HTR-8/SVneo (cell line): ENCODE measurements at places on chromosomes 13 and 19.

DNA sequence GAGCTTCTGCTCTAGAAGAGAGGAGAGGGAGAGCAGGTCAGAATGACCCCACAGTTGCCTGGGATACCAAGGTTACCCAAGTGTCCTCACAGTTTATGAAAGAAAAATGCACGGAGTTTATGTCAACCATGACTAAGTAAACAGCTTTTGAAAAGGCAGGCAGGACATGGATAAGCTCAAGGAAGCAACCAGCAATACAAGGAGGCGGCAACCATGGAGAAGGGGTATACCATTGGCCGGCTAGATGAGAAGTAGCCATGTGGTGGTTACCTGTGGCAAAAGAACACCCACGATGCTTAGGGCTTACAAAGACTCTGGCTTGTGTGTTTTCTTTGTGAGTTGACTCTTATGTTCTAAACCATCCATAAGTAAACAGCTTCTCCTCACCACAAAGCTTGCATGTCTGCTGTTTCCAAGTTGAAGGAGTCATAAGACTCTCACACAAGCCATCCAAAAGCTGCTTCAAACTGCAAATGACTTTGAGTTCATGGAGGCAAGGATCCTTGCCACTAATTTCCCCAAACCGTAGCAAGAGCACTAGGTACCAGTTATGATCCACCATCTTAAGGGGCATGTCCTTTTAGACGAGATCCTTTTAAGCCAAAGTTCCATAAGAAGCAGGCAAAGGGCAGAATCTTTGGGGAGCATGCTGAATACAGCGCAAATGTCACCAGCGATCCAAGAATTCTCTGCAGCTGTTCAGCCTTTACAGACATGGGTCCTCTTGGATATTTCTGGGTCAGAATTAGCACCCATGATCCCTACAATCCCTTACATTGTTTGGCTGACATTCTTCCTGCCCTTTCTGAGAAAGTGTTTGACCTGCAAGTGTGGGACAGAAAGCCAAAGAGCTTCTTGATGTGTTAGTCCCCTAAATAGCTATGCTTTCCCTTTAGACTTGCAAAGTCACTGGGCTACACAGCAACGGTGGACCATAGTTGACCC is 74.8 kb upstream of the IPO5 start:
- no peak for DNase-seq

GRCh38 chr13:41312176-41312500 is 1.1 kb downstream of the NAA16 start:
- peak; percentile 25 for DNase-seq

GRCh38 chr19:18045307-18046050 is 37.5 kb downstream of the ARRDC2 start:
- no peak for DNase-seq

DNA sequence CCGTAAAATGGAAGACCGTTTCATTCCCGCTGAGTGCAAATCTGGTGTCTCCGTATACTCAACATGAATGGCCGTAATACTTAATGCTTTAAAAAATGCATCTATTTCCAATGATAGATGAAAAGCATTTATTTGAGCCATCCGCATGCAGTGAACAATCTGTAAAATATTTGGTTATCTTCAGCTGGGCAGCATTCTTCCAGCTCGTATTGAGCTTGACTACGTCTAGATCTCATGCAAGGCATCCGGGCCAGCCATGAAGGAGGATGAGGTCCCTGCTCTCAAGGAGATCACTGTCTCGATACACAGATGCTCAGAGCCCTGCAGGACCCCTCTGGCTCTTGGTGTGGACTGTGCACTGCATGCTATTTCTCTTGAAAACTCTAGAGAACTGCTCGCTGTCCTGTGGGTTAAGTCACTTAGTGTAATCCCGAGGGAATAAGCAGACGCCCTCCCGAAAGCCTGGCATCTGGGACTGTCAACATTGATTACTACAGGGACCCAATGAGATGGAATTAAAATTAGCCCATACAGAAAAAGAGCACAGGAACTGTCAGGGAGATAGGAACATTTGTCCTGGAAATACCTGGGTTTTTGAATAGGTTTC is 112.4 kb upstream of the RNF113B start:
- no peak for DNase-seq

DNA sequence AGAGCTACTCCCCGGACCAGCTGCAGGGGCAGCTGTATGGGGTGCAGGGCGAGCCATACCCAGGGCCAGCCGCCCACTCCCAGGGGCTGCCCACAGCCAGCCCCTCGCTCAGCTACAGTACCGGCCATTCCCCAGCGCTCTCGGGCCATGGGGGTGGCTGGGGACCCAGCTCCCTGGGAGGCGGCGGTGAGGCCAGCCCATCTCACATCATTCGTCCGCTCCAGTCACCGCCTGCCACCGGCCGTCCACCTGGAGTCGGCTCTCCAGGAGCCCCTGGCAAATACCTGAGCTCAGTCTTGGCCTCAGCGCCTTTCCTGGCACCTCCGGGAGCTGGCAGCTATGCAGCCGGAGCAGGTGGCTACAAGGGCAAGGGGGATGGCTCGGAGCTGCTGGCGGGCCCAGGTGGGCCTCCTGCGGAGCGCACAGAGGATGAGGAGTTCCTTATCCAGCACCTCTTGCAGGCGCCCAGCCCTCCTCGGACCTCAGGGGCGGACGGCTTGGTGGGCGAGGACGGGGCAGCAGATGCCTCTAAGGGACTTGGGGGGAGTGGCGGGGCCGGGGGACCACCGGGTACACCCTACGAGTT is 4.9 kb downstream of the PRR12 start:
- DNase-seq, result no peak

GRCh38 chr19:57099199-57099661 is 20.6 kb upstream of the USP29 start:
- peak; percentile 61 for DNase-seq

DNA sequence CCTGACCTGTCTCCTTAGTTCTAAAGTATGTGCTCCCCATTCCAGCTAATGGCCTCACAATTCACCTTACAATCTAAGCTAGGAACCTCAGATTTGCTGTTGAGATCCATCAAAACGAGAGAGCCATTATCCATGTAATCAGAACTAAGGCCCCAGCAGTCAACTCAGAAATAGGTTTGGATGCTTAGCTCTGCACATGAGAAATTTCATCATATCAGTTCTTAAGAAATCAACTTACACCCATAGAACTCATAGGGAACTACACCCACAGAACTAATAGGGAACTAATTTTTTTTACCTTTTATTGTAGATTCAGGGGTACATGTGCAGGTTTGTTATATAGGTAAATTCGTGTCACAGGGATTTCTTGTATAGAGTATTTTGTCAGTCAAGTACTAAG is 28.7 kb downstream of the CYSLTR2 start:
- no peak for DNase-seq

DNA sequence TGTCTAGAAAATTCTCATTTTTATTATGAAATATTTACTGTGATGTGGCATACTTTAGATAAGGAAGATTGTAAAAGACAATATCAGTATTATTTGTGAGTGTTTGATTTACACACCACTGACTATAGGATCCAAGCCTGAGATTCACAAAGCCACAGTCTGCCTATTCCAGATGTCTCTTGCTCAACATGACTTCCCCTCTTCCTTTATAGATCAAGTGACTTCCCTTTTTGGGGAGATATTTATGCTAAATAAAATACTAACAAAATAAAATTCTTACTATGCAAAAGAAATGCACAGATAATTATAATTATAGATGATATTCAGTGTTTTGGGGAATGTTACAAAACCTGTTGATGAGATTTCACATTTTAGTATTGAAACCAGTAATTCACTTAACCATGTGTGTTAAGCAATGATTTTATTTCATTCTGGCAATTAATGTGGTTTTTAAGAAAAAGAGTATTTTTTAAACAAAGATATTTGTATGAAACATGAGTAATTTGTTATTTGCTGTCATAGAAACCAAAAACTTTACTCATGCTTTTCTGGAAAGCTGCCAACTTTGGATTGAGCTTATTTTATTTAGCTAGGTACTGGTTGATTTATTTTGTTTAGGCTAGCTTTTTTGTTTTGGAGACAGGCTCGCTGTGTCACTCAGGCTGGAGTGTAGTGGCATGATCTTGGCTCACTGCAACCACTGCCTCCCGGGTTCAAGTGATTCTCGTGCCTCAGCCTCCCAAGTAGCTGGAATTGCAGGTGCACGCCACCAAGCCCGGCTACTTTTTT is 13.7 kb upstream of the GPR183 start:
- DNase-seq, result no peak

DNA sequence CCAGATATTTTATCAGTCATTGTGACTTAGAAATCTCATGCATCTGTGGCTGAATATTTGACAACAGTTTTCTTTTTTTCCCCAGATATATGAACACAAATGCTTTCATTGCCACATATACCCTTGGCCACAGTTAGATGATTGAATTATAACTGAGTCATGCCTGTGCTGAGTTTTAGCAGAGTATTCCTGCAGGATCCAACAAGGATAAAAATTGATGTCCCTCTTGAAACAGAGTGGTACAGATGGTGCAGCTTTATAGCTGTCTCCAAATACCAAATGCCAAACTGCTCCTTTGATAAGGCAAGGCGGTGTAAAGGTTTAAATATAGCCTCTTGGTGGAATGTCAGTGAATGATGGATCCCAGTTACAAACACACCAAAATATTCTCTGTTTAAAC is 428.5 kb downstream of the GPC6 start:
- no peak for DNase-seq

GRCh38 chr13:48633700-48634099 is 20.0 kb upstream of the CYSLTR2 start:
- no peak for DNase-seq

GRCh38 chr13:42707586-42707985 is 73.8 kb upstream of the FAM216B start:
- DNase-seq, result no peak

DNA sequence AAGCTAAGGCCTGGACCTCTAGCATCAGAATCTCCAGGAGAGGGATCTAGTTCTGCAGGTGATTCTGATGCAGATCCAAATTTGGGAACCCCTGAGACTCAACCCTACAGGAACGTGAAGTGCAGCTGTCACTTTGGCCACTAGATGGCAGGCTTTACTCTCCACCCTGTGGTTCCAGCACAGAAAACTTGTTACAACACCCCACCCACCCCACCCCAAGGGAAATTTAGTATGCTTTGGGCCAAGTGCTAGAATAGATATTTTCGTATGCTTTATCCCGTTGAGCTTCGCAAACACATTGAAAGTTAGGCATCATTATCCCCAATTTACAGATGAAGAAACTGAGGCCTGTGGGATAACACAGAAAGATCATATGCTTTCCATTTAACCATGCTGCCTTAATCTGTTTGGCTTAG is 232.0 kb downstream of the B3GLCT start:
- peak; percentile 17 for DNase-seq

GRCh38 chr13:51645154-51645650 is 60.9 kb downstream of the WDFY2 start:
- no peak for DNase-seq

- no peak for DNase-seq
These were observed 82.2 kb downstream of the HS6ST3 start for GRCh38 chr13:96172066-96172465.

- no peak for DNase-seq
These were observed 203.2 kb downstream of the FGF14 start for GRCh38 chr13:102198418-102199311.

DNA sequence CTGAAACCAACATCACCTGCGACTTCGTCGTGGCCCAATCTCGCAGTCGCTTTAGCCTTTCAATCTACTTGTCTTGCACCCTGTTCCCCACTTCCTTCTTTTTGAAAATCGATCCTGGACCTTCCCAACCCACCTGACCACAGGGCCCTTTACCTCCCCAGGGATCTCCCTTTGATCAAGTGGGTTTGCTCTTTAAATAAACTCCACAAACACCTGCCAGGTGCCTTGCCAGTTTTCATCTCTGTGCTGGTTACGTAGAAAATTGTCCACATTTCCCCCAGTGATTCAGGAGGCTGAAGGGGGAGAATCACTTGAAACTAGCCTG is 14.5 kb upstream of the RAB20 start:
- no peak for DNase-seq

GRCh38 chr19:28585796-28586195 is 627.2 kb downstream of the UQCRFS1 start:
- DNase-seq, result no peak

DNA sequence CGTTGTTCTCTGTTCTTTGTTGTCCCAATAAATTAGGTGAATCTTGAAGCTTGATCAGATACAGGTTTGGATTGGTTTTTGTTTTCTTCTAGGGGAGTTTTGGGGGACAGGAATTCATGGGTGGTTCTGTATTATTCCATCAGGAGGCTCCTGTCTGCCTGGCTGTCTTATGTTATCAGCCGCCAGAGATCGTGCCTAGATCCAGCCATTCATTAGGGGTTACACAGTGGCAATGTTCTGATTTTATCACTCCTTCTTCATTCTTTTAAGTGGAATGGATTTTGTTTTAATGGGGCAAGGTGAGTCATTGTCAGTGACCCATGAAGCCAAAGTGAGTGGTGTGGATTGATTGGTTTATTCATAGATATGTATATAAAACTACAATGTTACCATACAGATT is 71.9 kb downstream of the CHST8 start:
- DNase-seq, result no peak

DNA sequence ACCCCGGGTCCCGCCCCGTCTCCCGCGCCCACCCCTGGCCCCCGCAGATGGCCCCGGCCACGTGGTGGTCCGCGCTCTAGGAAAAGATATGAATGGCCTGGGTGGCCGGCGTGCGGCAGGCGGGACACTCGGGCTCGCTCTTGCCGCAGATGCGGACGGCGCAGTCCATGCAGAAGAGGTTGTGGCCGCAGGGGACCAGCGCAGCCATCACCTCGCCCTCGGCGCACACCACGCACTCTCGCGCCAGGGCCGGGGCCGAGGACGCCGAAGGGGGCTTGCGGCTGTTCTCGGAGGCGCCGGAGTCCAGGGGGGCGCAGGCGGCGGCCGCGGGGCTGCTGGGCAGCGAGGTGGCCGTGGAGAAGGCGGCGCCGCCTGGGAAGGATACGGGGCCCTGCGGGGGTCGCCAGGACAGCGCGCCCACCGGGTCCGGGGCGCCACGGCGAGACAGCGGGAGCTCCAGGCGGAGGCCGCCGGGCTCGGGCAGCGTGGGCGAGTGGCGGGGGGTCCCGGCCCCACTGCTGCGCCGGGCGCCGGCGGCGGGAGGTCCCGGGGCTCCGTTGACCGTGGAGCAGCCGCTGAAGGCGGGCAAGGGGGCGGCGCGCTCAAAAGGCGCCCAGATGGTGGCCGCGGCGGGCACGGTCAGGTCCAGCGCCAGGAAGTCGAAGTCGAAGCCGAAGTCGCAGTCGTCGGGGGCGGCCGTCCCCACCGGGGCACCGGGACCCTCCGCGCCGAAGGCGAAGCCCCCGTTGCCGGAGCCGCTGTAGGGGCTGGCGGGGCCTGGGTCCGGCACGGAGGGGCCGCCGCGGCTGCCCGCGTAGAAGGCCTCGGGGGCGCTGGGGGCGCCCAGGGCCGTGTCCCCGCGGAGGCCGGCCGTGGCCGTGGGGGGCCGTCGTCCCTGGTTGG is 12.4 kb downstream of the MEX3D start:
- DNase-seq, result no peak
